ENCODE measurements at places on chromosomes 12 and 14. TPM values are rescaled to one million over a fixed set of nuclear protein-coding genes. Genes with fewer than 3 reads are reported as not detected.

ZNF219 gene
- 6.4 TPM for total RNA-seq

LTBR gene
- total RNA-seq: 0.45 TPM

DNA sequence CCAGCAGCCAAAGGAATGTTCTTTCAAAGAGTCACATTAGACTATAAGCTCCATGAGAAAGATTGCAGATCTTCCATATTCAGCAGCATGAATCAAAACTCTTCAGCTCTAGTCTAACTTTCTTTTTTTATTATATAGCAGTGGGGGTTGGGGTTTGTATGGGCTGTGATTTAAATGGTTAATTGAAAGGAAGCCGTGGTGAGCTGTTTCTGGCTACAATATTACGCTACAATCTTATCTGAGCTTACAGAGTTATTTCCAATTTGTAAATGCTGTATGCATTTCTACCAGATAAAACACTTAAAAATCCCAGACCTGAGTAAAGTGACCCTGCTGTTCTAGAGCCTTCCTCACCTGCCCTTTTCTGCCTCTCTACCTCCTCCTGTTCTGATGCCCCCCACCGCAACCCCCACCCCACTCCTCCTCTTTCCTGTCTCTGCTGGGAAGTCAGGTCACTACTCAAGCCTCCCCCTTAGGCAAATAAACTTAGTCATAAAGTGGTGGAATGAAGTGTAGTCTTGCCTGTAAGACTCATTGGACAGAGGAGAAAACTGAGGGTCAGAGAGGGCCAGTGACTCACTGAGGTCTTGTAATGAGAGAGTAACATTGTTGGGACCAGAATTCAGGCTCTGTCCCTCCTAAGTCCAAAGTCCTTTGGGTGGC lies 1089.5 kb downstream of the BCL11B start:
- H3K4me3 ChIP-seq: no peak overlapping the region
- H3K36me3 ChIP-seq: no peaks in the 10 kb centered on the region
- no peaks in the 10 kb centered on the region for H3K4me1 ChIP-seq
- no peaks in the 10 kb centered on the region for H3K27me3 ChIP-seq
- DNase-seq: no peak

SLCO1B3 gene
- not detected for total RNA-seq

GRCh38 chr14:97638864-97639263 lies 841.7 kb downstream of the VRK1 start:
- no peaks in the 10 kb centered on the region for H3K27me3 ChIP-seq
- H3K27ac ChIP-seq: no peak overlapping the region
- H3K4me3 ChIP-seq: no peak overlapping the region
- H3K4me1 ChIP-seq: no peaks in the 10 kb centered on the region

DNA sequence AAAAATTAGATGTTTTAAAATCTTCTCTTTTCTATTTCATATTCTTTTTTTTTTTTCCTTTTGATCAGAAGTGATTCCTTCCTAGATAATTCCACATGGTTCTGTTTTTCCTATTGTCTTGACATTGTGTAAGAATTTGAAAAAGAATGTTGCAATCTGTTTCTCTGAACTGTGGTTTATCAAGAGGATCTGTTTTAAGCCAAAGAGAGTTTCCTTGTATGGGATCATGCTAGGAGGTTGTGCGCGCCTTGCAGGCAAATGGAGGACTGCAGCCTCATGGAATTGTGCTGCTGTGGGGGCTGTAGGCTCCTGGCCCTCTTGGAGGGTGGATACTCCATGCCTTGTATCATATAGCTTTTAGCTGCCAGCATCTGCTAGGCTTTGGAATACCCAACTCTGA lies 43.3 kb upstream of the MBIP start:
- H3K36me3 ChIP-seq: no peaks in the 10 kb centered on the region
- H3K4me1 ChIP-seq: no peaks in the 10 kb centered on the region
- no peak overlapping the region for H3K4me3 ChIP-seq
- no peak overlapping the region for H3K27ac ChIP-seq

TTC8 gene
- 1.7 TPM for total RNA-seq

- no peak overlapping the region for H3K27ac ChIP-seq
- H3K4me3 ChIP-seq: peak overlapping the region; percentile 65
- H3K4me1 ChIP-seq: peaks cover 3% of the 10 kb centered on the region
Measured at GRCh38 chr12:64781280-64782190, 22.3 kb upstream of the GNS start.

DNA sequence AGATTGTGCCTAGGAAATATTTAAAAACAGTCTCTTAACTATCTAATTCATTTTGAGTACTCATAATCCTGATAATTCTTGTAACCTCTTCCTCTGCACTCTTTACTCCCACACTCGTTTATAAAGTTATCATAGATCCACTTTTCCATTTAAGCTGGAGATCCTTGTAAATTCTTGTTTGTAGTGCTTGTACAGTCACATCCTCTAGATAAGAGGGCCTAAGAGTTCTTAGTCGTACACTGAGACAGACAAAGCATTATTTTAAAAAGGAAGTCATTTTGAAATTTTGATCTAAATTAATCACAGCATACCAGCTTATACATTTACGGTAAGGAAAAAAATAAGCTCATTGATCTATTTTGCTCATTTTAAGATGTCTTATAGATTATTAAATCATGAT lies 42.5 kb downstream of the LMO3 start:
- DNase-seq: no peak
- H3K27me3 ChIP-seq: no peaks in the 10 kb centered on the region
- no peak overlapping the region for H3K27ac ChIP-seq
- H3K4me1 ChIP-seq: no peaks in the 10 kb centered on the region
- no peak overlapping the region for H3K4me3 ChIP-seq
- H3K36me3 ChIP-seq: no peaks in the 10 kb centered on the region

NUP107 gene
- total RNA-seq: 73.1 TPM

DNA sequence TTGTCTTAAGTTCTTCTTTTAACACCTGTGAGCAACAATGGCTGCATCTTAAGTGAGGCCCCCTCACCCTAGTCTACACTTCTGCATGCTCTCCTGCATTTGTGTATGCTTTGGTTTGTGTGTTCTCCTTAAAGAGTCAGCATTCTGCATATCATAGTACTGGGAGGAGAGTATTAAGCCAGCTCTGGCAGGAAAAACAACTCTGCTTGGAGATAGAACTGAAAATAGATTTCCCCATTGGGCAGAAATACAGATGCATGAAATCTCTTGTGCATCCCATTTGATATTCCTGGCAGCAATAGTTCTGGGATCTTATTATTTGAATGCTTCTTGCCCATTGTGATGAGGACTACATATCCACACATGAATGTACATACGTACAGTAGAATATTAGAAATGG lies 70.6 kb upstream of the PRICKLE1 start:
- H3K4me1 ChIP-seq: no peaks in the 10 kb centered on the region
- no peaks in the 10 kb centered on the region for H3K27me3 ChIP-seq
- H3K4me3 ChIP-seq: no peak overlapping the region
- DNase-seq: no peak
- H3K27ac ChIP-seq: no peak overlapping the region

DNA sequence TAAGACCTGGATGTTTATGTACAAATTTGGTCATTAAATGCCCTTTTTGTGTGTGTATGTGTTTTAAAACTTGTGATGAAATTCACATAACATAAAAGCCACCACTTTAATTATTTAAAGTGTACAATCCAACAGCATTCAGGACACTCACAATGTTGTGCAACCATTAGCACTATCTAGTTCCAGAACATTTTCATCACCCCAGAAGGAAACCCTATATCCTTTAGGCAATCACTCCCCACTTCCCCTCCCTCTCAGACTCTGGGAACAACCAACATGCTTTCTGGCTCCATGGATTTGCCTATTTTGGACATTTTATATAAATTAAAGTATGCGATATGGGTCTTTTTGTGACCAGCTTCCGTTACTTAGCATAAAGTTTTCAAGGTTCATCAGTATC lies 124.6 kb downstream of the TTC7B start:
- H3K4me3 ChIP-seq: no peak overlapping the region
- H3K27ac ChIP-seq: no peak overlapping the region
- no peak for DNase-seq
- H3K27me3 ChIP-seq: peaks cover 2% of the 10 kb centered on the region
- no peaks in the 10 kb centered on the region for H3K4me1 ChIP-seq

DNA sequence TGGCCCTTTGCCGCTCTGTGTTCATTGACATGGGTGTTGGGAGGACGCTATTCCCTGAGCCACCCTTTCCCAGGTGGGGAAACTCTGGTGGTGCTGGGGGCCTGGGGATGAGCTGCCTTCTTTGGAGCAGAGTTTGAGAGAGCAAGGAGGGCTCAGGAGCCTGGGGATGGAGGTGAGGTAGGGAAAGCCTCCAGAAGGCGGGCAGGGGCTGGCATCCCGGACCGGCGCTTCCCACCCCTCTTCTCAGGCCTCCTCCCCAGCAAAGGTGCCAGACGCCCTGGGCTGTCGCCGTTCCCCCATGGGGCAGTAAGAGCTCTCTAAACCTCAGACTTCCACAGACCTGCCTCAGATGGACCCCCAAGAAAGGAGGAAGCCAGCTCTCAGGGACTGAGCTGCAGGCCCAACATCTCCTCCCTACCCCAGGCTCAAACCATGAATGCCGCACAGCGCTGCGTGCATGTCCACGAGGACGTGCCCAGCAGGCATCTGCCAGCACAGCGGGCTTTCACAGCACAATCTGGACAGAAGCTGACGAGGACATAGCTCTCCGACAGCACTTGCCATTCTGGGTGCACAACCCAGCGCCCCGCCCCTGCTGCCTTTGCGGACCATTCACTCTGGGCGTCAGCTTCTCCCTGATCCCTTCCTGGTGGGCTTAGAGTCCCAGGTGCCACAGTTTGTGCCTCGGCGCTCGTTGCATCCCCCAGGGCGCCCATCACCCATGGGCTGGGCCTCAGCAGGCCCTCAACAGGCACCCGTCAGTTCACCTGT lies 14.9 kb upstream of the TTC7B start:
- H3K36me3 ChIP-seq: no peaks in the 10 kb centered on the region
- H3K27ac ChIP-seq: no peak overlapping the region
- H3K4me1 ChIP-seq: peaks cover 12% of the 10 kb centered on the region
- no peak overlapping the region for H3K4me3 ChIP-seq
- DNase-seq: no peak

DNA sequence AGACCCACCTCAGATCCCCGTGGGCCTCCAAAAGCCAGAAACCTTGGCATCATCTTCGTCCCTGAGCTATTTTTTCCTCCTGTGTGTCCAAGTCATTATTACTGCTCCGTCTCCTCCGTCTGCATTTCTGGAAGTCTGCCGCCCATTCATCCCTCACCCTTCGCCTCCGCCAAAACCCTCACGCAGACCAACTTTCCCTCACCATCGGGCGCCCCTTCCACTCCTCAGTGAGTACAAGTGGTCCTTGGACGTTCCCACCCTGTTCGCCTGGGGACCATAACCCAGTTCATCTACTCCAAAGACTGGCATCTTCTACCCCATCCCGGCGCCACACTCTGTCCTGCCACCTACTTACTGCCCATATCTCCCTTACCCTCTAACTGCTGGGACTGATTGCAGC lies 3.7 kb upstream of the LTBP2 start:
- H3K27me3 ChIP-seq: no peaks in the 10 kb centered on the region
- H3K27ac ChIP-seq: no peak overlapping the region
- peaks cover 25% of the 10 kb centered on the region for H3K4me1 ChIP-seq
- no peak for DNase-seq
- no peaks in the 10 kb centered on the region for H3K36me3 ChIP-seq
- H3K4me3 ChIP-seq: no peak overlapping the region
